ENCODE measurements at places on chromosomes 11 and 22.

DNA sequence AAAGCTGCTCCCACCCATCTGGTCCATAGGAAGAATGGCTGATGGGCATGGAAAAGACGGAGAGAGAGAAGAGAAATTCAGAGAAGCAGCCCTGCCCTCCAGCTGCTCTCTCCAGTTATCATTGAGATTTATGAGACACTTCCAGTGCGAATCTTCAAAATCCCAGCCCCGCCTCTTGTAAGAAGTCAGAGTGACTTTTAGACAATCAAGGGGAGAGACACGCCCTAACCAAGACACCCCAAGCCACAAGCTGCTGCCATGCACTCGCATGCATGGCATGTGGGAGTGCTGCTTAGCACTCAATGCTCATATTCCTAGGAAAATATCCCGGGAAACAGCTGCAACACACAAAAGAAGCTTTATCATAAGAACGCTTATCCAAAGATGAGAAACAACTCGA, 110.6 kb upstream of the BID start:
- DNase-seq = no peak

- DNase-seq = no peak
Measured at GRCh38 chr11:5620651-5621521, 3.9 kb upstream of the TRIM34 start.

DNA sequence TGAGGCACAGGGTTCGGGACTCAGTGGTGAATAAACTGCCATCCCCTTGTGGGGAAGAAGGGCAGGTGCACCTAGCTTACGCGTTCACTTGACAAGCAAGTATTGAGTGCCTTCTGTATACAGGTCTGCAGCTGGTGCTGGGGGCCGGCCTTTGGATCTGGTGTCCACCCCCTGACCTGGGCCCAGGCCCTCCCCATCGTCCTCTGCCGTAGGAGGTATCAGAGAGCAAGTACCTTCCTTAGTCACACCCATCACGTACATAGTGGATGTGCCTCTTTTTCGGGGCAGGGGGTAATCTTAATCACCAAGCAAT, 53.3 kb downstream of the SMIM38 start:
- no peak for DNase-seq

DNA sequence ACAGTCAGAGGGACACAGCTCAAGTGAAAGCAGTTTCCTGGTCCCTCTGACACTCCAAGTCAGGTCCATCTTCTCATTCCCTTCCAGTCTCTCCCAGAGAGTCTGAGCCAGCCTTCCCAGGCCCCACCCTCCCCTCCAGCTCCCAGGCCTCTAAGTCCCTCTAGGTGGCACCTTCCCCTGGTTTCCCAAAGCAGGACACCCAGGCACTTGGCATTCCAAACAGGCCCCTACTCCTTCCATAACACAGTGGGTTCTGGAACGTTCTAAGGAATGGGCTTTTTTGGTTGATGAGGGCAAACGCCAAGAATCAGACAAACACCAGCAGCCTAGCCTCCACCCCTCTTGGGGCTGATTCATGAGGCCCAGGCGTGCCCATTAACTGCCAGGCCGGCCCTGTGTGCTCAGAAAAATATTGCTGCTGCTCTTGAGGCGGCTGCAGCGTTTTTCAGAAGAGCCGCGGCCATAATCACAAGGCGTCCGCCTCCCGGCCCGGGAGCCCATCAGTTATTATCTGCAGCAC, 418.7 kb downstream of the SOX6 start:
- DNase-seq = no peak
